Activated T-helper 1 cell treated with anti-CD3 and anti-CD28 coated beads, Interleukin-12 subunit alpha, Interleukin-12 subunit beta, Interleukin-2, Interleukin-4 antibody, amounts not matched to agents 30 ng/mL and 10 ng/mL and 1 ng/mL, durations not matched to agents 14 hours and 24 hours and 36 hours (primary cell): ENCODE measurements at places on chromosomes 5 and 9. TPM values are rescaled to one million over a fixed set of nuclear protein-coding genes. Genes with fewer than 3 reads are reported as not detected.

- no peak overlapping the region for H3K27ac ChIP-seq
- no peak overlapping the region for H3K4me3 ChIP-seq
- H3K4me1 ChIP-seq, result no peaks in the 10 kb centered on the region
- peaks cover 10% of the 10 kb centered on the region for H3K27me3 ChIP-seq
- H3K36me3 ChIP-seq, result no peaks in the 10 kb centered on the region
Observed at GRCh38 chr5:6504677-6505415, 56.2 kb downstream of the UBE2QL1 start.

DNA sequence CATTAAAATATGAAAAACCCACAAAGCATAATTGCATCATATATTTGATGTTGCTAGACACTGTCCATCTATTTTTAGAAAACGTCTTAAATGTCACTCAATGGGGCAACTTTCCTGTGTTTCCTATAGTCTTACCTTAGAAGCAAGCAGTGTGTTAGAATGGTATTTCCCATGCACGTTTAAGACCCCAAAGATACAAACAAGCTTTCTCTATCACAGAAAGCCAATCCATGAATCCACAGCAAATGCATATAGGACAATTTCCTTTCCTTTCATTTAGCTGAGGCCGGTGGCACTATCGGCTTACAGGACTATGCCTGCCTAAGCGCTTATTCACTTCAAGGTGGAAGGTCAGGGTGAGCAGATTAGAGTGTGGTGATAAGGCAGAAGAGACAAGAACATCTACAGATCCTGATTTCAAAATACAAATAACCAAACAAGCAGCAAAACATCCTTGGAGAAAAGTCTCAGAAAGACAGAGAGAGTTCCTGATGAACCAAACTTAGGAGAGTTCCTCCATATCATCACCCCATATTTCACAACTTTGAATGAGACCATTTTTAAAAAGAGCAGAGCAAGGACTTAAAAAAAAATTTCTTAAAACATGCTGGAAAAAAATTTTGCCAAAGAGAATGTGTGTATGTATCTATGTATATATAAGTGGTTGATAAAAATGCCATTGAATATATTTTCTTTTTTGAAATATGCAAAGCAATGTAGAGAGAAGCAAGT lies 57.2 kb downstream of the MEF2C start:
- no peak for DNase-seq
- peaks cover 44% of the 10 kb centered on the region for H3K4me1 ChIP-seq
- no peak overlapping the region for H3K4me3 ChIP-seq
- H3K27ac ChIP-seq, result no peak overlapping the region
- H3K27me3 ChIP-seq, result peaks cover 6% of the 10 kb centered on the region

DNA sequence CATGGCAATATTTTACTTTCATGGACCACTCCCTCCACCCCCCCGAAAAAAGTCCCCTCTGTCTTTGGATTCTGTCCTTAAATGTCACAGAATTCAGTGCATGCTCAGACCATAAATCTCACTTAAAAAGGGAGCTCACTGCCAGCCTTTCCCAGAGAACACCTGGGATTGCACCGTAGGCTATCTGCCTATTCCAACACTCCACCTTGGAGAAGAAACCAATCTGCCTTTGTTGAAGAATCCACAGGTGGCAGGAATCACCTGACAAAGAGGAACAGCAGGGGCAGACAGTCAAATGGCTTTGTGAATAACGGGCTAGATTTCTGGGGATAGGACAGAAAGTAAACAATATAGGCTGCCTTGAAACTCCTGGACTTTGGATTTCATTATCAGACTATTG lies 306.7 kb upstream of the BRINP1 start:
- no peak overlapping the region for H3K27ac ChIP-seq
- no peaks in the 10 kb centered on the region for H3K4me1 ChIP-seq
- no peak overlapping the region for H3K4me3 ChIP-seq
- no peak for DNase-seq
- H3K27me3 ChIP-seq, result no peaks in the 10 kb centered on the region
- H3K36me3 ChIP-seq, result no peaks in the 10 kb centered on the region

LRRC19 gene
- total RNA-seq, result not detected in 2 replicates
